Endothelial cell of umbilical vein (primary cell): ENCODE measurements at places on chromosomes 7 and 10.
A peak's percentile ranks its signal among the peaks of the same experiment; 100 is the strongest.

- peak; percentile 44 for DNase-seq
These were observed 3.3 kb downstream of the SRGN start for GRCh38 chr10:69091143-69091651.

- no peak for DNase-seq
These were observed 999 bp downstream of the TLX1 start for GRCh38 chr10:101131962-101132635.

GRCh38 chr7:34757570-34758110, 99.6 kb downstream of the NPSR1 start:
- DNase-seq: no peak

DNA sequence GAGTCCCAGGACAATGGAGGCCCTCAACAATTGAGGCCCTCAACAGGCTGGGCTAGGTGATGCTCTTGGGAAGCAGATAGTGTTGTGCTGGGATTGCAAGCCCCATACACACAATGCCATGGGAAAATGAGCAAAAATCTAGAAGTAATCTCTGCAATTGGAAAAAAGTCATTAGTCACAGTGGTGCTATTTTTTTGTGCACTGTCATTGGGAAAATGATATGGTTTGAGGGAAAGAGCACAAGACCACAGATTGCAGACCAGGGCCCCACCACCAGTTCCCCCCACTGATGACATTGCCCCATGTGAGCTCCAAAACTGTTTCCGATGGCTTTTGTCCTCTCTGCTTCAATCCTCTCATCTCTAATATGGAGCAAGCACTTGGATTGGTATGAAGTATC, 1.9 kb downstream of the KCTD7 start:
- no peak for DNase-seq

DNA sequence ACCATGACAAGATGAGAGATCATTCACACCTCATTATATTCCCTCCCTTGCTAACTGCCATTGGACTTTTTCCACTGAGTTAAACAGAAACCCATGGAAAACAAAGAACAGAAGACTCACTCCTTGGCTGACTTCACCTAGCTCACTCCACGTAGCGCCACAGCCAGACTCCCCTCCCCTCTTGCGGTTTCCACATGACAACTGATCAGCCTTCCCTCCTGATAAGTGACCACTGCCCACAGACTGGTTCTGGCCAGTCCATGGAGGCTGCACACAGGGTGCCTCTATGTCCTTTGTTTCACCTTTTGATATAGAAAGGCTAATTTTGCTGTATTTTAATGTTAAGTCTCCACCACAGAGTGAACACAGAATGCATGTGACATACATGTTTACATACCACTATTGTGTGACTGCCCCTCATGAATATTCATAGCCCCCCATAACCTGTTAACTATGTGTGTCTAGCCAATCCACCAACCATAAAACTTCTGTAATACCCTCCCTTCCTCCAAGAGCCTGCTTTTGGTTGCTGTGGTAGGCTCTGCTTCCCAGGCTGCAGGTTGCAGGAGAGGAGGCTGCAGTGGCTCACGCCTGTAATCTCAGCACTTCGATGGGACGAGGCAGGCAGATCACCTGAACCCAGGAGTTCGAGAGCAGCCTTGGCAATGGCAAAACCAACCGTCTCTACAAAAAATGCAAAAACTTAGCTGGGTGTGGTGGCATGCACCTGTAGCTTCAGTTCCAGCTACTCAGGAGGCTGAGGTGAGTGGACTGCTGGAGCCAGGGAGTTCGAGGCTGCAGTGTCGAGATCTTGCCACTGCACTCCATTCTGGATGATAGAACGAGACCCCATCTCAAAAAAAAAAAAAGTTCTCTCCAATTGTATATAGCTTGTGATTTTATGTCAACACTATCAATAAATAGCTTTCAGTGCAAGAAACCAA, 10.0 kb upstream of the IFIT5 start:
- no peak for DNase-seq

DNA sequence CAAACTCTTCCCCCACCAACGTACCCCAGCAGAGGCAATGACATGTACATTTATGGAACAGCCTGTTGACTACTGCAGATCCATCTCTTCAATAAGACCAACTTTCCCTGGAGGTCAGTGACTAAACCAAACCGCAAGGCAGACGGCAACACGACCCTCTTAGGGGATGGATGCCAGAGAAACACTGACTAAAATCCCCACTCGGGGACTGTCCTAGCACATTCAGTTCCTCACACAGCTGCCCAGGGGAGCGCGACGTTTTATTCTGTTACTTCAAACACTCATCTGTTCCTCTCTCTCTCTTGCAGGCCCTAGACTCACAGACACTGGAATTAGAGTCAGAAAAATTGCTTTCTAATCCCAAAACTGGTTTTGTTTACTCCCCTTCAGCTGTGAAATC, 146.5 kb upstream of the PRSS1 start:
- no peak for DNase-seq

GRCh38 chr7:5200561-5201235, 10.7 kb downstream of the WIPI2 start:
- no peak for DNase-seq

DNA sequence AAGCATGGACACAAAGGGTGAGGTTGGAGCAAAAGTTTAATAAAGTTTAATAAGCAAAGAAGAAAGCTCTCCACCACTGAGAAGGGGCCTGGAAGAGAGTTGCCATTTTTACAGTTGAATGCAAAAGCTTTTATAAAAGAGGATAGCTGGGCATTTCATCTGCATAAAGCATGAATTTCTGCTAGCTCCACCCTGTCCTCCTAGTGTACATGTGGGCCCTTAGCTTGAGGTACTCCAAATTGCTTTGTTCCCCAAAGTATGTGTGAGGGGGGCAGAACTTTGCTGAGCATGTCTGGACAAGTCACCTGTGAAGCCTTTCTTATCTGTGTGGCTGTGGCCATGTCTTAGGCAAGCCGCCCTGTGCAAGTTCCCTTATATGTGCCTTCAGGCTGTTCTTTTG, 22.6 kb upstream of the CROT start:
- no peak for DNase-seq

DNA sequence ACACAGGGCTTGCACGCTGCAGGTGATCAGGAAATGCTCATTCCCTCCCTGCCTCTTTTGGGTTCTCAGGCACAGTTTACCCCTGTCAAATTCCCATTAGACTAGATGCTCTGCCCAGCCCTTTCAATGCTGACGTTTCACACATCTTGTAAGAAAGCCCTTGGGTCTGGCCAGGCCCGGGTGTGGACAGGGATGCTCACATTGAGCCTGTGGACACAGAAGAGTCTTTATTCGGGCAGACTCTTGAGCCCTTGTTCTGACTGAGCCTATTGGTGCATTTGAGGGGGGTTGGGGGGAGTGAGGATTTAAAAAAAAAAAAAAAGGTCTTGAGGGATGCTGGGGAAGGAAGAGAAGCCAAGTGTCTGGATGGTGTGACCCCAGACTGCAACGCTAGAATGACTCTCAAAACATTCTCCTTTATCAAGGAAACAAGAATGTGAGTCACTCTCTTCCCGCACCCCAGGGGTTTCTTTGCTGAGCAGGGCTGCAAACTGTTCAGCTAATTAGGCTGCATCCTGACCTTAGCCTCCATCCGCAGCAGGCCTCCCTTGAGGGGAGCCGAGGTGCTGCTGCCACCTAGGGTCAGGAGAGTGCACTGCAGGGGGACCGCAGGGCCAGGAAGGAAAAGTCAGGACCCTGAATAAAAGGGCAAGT, 53.6 kb upstream of the TMEM72 start:
- DNase-seq: peak; percentile 40

DNA sequence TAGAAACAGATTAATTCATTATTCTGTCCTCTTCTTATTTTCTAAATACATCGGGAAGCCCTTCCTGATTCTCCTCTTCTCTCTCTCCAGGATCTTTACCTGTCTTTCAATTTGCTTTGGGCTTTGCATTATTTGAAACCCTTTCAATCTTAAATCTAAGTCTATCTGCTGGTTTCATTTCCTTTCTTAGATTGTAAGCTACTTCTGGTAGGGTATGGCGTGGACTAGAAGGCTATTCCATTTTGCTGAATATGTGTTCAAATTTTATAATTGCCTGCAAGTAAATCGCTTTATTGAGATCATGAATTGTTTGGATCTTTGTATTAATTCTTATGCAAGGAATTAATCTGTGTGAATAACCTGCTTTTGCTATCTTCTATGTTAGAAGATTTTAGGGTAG, 11.1 kb downstream of the STAM start:
- DNase-seq: no peak

DNA sequence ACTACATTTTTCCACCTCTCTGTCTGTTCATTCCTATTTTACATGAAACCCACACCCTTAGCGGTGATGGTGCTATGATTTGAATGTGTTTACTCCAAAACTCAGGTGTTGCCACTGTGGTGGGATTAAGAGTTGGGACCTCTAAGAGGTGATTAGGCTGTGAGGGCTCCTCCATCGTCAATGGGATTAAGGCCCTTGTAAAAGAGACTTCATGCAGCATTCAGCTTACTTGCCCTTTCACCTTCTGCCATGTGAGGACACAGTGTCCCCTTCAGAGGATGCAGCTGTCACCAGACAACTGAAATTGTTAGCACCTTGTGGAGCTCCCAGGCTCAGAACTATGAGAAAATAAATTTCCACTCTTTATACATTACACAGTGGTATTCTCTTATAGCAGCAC, 182.2 kb downstream of the NOC3L start:
- no peak for DNase-seq

- no peak for DNase-seq
These were observed 25.5 kb downstream of the NYAP1 start for GRCh38 chr7:100509231-100509630.
